Lower leg skin (tissue), 4 donors: ENCODE measurements at places on chromosomes 6 and 20. TPM values are rescaled to one million over a fixed set of nuclear protein-coding genes. Genes with fewer than 3 reads are reported as not detected.

Gene ENPP5
- total RNA-seq, result 0.34 TPM

Gene HFE
- 6.8 TPM for total RNA-seq

Gene NKAPL
- total RNA-seq, result 1.1 TPM

Gene ID4
- total RNA-seq, result 240 TPM

Gene LAMA5
- total RNA-seq, result 206 TPM

Gene SLC35D3
- total RNA-seq, result not detected

Gene FOXQ1
- 117 TPM for total RNA-seq

Gene FAM209A
- total RNA-seq, result not detected

Gene TP53TG5
- not detected for total RNA-seq

Gene HLA-DPA1
- 107 TPM for total RNA-seq

Gene CLPSL1
- not detected for total RNA-seq

Gene TRIM40
- total RNA-seq, result not detected

Gene ABHD16B
- not detected for total RNA-seq

Gene TBXT
- not detected for total RNA-seq

Gene CLPSL2
- total RNA-seq, result not detected

Gene ADGRF4
- 57.7 TPM for total RNA-seq

Gene B3GALT4
- 31.0 TPM for total RNA-seq

Gene GSTA2
- not detected for total RNA-seq

Gene RAET1L
- 2.8 TPM for total RNA-seq

Gene SLC32A1
- not detected for total RNA-seq

Gene GABRR2
- 0.27 TPM for total RNA-seq

Gene TSBP1
- total RNA-seq, result not detected

Gene PROKR2
- not detected for total RNA-seq

Gene VWA7
- 4.8 TPM for total RNA-seq

Gene GLP1R
- total RNA-seq, result 1.3 TPM

Gene TMEM244
- not detected for total RNA-seq

Gene GRM1
- not detected for total RNA-seq

Gene HLA-DRB1
- 63.1 TPM for total RNA-seq

Gene SLC22A7
- not detected for total RNA-seq

Gene GNAS
- 473 TPM for total RNA-seq

Gene SLC29A1
- total RNA-seq, result 81.8 TPM

Gene ZC3H12D
- total RNA-seq, result 2.2 TPM

Gene ASF1A
- total RNA-seq, result 15.4 TPM

Gene KIF6
- total RNA-seq, result 0.13 TPM

Gene CAGE1
- not detected for total RNA-seq

Gene TMC2
- total RNA-seq, result not detected

Gene TNNC2
- total RNA-seq, result not detected

Gene RBBP8NL
- 8.2 TPM for total RNA-seq

Gene MROH8
- 2.2 TPM for total RNA-seq

Gene LIN28B
- total RNA-seq, result not detected

Gene PPP1R16B
- 0.72 TPM for total RNA-seq

Gene FNDC11
- total RNA-seq, result 0.12 TPM

Gene ATP6V1G2
- 0.46 TPM for total RNA-seq

Gene TCP11
- 1.7 TPM for total RNA-seq

Gene OLIG3
- total RNA-seq, result not detected

Gene OTOR
- total RNA-seq, result not detected

Gene ID1
- 338 TPM for total RNA-seq

Gene CARMIL1
- 14.9 TPM for total RNA-seq
